Activated CD4-positive, alpha-beta T cell treated with anti-CD3 and anti-CD28 coated beads, Interleukin-2, amount 10 ng/mL, durations not matched to agents 7 days and 5 days (primary cell): ENCODE measurements at places on chromosomes 2 and 18.

DNA sequence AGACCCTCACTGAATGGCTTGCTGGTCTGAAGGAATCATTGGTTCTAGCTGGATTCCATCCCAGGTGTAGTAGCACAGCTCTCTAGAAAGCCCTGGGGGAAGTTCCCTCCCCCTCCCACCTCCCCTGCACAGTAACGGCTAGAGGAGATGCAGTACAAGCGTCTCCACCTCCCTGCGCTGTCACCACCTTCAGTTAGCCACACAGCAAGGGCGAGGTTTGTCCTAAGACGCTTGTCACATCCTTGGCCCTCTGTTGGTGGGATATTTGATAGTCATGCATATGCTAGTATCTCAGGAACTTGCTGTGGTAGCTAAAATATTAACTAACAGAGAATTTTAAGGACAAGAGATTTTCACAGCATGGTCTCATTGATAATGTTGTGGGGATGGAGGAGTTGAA is 19.4 kb downstream of the TRAPPC12 start:
- H3K4me1 ChIP-seq = peaks cover 2% of the 10 kb centered on the region
- H3K27me3 ChIP-seq = no peaks in the 10 kb centered on the region
- no peak overlapping the region for H3K27ac ChIP-seq

- H3K4me3 ChIP-seq = no peak overlapping the region
- H3K27me3 ChIP-seq = no peaks in the 10 kb centered on the region
- no peaks in the 10 kb centered on the region for H3K36me3 ChIP-seq
- H3K4me1 ChIP-seq = no peaks in the 10 kb centered on the region
Measured at GRCh38 chr2:23602116-23602515, 217.1 kb downstream of the KLHL29 start.

GRCh38 chr2:135212757-135213156 is 160.7 kb downstream of the RAB3GAP1 start:
- H3K4me1 ChIP-seq = no peaks in the 10 kb centered on the region
- H3K27me3 ChIP-seq = no peaks in the 10 kb centered on the region

DNA sequence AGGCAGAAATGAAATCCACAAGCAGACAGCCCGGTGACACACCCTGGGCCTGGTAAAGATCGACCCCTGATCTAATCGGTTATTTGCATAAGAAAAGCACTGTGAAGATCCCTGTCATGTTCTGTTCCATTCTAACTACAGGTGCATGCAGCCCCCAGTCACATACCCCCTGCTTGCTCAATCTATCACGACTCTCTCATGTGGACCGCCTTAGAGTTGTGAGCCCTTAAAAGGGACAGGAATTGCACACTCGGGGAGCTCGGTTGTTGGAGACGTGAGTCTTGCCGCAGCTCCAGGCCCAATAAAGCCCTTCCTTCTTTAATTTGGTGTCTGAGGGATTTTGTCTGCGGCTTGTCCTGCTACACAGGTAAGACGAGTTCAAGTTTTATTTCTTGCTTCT is 13.4 kb upstream of the IL1B start:
- no peak for DNase-seq
- H3K4me3 ChIP-seq = no peak overlapping the region
- H3K27me3 ChIP-seq = peaks cover 8% of the 10 kb centered on the region
- H3K27ac ChIP-seq = no peak overlapping the region
- H3K36me3 ChIP-seq = no peaks in the 10 kb centered on the region

DNA sequence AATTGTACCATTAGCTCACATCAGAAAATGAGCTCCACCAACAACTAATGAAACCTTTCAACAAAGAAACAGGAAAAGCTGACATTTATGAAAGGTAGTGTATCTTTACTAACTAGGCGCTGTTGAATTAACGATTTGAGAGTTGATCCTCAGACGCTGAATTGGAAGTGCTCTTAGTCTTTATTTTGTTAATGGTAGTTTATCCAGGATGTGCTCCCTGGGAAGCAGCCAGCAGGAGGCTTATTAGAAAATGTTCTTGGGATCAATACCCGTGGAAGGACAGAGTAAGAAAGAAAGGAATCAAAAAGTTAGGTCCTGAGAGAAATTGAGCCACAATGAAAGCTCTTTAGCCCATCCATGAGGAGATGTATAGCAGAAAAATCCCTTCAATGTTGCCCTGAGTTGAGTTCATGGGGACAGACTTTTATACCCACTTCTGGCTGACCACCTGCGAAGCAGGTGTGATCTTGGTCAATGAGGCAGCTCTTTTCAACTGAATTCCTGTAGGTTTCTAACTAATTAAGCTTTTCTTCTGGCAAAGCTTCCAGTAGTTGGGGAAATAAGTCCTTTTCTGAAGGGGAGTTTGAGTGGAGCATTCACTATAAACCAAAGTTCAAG is 492.6 kb upstream of the REG3G start:
- no peaks in the 10 kb centered on the region for H3K27me3 ChIP-seq
- H3K4me3 ChIP-seq = no peak overlapping the region
- H3K36me3 ChIP-seq = no peaks in the 10 kb centered on the region
- no peak for DNase-seq

GRCh38 chr2:216130346-216130971 is 21.3 kb downstream of the XRCC5 start:
- peaks cover 66% of the 10 kb centered on the region for H3K4me1 ChIP-seq
- H3K4me3 ChIP-seq = no peak overlapping the region
- DNase-seq = no peak
- peak overlapping the region; percentile 10 for H3K27ac ChIP-seq
- H3K36me3 ChIP-seq = peaks cover 74% of the 10 kb centered on the region

GRCh38 chr18:73756256-73757091 is 391.2 kb downstream of the FBXO15 start:
- no peaks in the 10 kb centered on the region for H3K36me3 ChIP-seq
- no peak overlapping the region for H3K4me3 ChIP-seq
- no peak overlapping the region for H3K27ac ChIP-seq
- H3K4me1 ChIP-seq = no peaks in the 10 kb centered on the region
- DNase-seq = no peak

DNA sequence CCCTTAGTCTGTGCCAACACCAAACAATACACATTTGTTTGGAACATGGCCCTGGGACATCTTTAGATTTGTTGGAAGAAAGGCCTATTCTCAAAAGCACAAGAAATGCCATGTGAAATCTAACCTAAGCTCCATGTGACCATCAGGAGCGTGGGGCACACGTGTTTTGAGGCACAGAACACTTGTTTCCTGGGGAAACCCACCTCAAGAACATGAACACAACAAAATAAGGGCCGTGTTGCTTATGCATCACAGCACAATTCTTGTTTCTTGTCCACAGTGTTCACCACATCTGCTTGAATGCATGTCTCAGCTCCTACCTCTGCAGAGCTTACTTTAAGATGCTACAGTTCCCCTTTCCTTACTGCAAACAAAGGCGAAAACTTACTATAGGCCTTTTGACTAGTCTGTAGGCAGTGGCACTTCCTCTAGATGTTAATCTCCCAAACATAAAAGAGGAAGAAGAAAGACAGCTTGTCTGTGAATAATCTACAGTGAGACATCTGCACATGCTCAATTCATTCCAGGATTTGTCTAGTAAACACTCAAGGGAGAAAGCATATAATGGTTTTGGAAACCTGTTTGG is 165.0 kb downstream of the ANKRD44 start:
- peak; percentile 35 for DNase-seq
- H3K27ac ChIP-seq = peak overlapping the region; percentile 90
- no peaks in the 10 kb centered on the region for H3K27me3 ChIP-seq

DNA sequence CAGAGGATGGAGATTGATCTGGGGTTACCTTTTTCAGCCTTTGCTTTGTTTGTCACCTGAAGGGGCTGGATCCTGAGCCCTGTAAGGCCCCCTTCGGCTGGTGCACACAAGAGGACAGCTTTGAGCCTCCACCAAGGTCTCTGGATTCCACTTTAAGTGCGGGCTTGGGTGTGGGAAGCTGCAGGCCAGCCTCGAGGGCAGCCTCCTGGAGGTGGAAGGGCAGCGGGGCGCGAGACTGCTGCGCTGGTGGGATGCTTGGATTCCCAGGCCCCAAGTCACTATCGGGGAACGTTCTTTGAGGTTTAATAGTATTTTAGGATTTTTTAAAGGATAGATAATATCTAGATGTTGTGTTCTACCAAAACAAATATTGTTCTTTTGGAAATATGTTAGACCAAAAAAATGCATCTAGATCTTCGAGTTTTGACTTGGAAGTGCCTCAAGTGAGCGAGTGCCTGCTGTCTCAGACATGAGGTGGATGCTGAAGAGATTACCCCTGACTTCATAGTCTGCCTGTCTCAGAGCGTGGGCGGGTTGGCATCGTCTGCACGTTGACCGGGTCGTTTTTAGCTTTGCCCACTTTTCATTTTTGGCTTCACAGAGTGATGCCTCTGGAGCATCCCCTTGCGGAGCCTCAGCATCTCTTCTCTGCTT is 113.8 kb downstream of the AGAP1 start:
- no peak for DNase-seq
- H3K36me3 ChIP-seq = no peaks in the 10 kb centered on the region
- H3K27ac ChIP-seq = no peak overlapping the region
- no peaks in the 10 kb centered on the region for H3K4me1 ChIP-seq
- no peaks in the 10 kb centered on the region for H3K27me3 ChIP-seq
- no peak overlapping the region for H3K4me3 ChIP-seq
